Stimulated activated effector memory CD8-positive, alpha-beta T cell treated with anti-CD3 and anti-CD28 coated beads, Interleukin-12 subunit alpha, Interleukin-12 subunit beta, amount 100 ng/mL, for 72 hours (primary cell): ENCODE measurements at places on chromosomes 12 and 14.
A peak's percentile ranks its signal among the peaks of the same experiment; 100 is the strongest.

DNA sequence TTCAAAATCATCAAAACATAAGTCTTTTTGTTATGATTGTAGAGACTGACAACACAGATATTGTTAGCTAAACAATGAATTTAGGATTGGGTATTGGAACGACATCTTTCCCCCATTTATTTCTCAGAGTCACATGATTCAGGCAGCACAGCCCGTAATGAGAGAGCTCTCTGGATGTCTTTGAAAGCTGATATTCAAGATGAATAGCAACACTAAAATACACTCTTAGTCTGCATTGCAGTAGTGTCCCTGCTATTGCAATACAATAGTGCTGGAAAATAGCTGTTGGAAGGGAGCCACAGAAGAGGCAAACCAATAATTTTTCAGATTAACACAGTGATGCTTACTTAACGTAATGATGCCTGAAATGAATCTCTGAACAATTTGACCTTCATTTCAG, 9.9 kb downstream of the GTSF1 start:
- DNase-seq, result no peak

- DNase-seq, result no peak
These were observed 1.3 kb upstream of the PTGDR start for GRCh38 chr14:52266179-52266578.

DNA sequence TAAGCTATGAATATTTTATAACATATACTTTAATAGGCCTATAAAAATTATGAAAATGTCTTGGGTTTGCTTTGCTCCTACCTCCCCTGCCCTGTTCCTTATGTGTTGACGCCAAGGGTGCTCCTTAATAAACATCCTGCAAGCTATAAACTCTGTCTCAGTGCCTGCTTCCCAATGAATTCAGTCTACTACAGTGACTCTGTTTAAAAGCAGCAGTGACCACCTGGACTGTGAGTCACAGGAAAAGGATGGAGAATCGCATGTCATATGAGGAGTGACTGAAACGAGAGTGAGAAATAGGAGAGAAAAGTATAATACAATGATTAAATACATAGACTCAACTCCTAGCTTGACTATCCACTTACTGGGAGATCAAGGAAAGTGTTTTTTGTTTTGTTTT, 41.1 kb upstream of the CFAP54 start:
- no peak for DNase-seq

GRCh38 chr12:25337916-25338315, 87.2 kb upstream of the KRAS start:
- DNase-seq, result no peak

DNA sequence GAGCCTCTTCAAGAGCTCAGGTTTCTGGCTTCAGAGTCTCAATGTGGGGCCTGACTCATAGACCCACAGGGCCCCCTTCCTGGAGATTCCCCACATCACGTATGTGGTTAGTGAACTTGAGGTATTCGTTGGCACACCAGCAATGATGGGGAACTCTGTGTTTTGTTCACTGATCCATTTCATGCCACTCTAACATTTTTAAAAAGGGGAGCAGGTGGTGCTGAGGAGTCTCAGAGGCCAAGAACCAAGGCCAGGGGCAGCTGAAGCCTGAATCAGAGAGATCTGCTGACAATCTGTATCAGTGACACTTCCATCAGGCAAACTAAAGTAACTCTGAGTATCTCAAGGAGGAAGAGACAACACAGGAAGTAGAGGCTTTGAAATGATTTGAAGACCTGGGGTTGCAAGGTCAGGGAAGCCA, 323.4 kb downstream of the VRK1 start:
- peak; percentile 68 for DNase-seq

DNA sequence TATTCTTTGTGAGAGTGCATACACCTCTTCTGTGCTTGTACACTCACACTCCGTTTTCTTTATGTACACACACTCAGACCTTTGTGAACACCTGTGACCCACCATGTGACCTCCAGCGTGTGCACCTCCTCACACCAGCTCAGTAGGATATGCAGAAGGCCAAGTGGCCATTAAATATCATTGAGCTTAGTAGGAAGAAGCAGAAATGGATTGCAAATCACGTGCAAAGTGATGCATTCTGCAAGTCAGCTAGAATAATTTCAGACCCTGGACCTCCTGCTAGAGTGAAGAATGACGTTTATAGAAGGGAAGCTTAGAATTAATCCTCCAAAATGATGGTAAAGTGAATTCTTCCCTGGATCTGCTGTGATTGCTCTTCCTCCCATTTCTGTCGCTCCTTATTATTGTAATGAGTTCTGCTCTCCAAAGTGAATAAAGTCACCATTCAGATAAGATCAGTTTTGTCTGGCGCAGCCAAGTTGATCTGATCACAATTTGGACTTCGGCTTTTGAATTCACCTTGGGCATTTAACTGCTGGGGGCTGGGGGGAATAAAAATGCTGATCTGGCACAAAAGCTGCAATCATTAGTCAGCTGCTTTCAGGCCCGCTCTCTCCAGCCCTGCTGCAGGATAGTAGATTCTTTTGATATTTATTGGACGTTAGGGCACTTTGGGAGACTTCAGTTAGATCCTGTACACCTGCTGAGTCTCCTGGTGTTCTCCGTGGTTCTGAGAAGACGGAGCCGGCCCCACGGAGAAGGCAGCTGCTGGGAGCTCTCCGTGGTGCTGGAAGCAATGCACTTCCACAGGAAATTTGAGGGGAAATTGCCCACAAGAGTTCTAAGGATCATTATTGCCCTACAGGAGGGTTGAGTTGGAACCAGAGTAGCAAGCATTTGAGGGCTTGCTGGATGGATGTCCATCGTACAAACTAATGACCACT, 12.4 kb upstream of the NRXN3 start:
- DNase-seq, result no peak

- no peak for DNase-seq
These were observed 19.4 kb downstream of the PYGL start for GRCh38 chr14:50924843-50925242.

- DNase-seq, result no peak
These were observed 108.6 kb downstream of the FOXN3 start for GRCh38 chr14:89308232-89308959.

GRCh38 chr12:41988715-41989114, 156.0 kb downstream of the GXYLT1 start:
- no peak for DNase-seq

- DNase-seq, result no peak
These were observed 243.1 kb downstream of the ERC1 start for GRCh38 chr12:1234073-1234472.

GRCh38 chr12:9951026-9951675, 19.0 kb upstream of the CLEC2A start:
- DNase-seq, result no peak

- no peak for DNase-seq
These were observed 45.0 kb downstream of the CFAP54 start for GRCh38 chr12:96534339-96534738.

DNA sequence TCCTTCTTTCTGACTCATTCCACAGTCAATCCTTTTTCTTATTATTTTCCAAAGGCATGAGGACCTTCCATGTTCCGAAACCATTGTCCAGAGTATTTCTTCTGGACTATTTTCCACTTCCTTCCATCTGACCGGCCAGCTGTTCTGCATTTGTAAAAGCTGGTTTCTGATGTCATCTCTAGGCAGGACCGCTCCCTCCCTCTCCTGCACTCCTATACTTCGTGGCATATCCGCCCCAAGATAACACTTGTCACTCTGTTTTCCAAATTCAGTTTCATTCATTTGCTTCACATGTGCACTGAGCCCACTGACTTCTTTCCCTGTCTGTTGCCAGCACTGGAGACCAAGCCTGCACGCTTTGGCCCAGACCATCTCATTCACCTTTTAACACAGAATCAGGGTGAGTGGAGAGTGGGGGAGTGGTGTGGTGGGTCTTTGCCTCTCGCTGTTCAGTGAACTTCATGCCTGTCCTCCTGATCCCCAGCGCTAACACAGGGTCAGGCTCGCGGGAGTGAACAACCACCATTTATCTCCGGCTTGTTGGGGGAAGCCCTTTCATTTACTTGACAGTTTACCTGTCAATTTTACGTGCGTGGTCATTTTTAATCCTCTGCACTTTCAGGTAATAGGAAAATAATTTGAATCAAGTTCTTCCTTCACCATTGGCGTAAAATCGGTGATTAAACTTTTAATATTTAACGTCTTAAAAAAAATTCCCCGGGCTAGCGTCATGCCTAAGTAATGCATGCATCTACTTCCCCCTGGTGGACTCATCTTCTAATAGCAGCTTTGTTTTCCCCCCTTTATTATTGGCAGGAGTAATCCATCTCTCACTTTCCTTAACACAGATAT, 52.5 kb downstream of the C12orf75 start:
- DNase-seq, result no peak
